GOT3 (cell line): ENCODE measurements at places on chromosomes 12 and 14.

- no peak for DNase-seq
Measured at GRCh38 chr12:54595471-54595870, 7.0 kb upstream of the PPP1R1A start.

GRCh38 chr14:74980398-74980730 is 22.4 kb upstream of the EIF2B2 start:
- no peak for DNase-seq

DNA sequence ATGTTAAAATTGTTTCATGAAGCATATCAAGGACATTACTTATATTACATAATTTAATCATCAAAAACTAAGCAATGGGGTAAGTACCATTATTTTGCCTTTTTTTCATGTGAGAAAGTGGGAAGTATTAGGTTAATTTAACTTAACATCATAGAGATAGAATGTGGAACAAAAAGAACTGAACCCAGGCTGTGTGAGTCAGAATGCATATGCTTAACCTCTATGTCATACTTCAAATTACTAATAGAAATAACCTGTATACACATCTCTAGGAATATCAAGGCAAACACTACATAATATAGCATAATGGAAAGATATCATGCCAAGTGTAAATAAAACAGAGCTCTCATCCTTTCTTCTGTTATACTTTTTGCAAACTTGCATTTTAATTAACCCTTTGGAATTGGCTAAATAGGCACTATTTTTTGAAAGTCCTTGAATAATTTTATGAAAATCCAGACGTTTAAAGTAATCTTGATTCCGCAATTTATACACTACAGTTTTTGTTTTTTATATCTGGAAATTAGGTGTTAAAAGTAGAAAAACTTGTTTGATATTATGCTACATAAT is 777.7 kb downstream of the SLC6A15 start:
- no peak for DNase-seq

GRCh38 chr12:61521258-61521657 is 738.9 kb upstream of the USP15 start:
- DNase-seq, result no peak

DNA sequence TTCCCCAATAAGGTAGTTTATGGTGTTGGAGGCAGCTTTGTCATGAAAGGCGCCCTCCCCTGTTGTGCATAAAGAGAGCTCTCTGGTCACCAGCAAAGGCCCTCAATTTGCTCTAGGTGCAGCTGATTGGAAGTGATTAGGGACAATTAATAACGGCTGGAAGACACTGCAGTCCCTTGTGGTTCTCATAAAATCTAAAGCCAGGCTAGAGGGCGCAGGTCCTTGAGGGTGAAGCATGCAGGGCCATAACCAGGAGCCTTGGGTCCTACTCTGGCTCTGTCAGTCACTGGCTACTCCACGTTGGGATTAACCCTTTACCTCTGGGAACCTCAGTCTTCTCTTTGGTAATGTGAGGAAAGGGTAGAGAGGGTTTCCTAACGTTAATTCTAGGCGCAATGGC is 1.9 kb downstream of the DAAM1 start:
- no peak for DNase-seq

GRCh38 chr12:83185241-83185640 is 498.5 kb downstream of the TMTC2 start:
- no peak for DNase-seq

DNA sequence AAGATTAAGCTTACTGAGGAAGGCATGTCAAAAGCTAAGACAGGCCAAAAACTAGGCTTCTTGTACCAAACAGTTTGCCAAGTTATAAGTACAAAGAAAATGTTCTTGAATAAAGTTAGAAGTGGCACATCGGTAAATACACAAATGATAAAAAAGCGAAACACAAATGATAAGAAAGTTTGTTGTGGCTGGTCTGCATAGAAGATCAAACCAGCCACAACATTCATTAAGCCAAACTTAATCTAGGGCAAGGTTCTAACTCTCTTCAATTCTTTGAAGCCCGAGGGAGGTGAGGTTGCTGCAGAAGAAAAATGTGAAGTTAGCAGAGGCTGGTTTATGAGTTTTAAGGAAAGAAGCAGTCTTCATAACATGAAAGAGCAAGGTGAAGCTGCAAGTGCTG is 1119.6 kb upstream of the FLRT2 start:
- no peak for DNase-seq

- DNase-seq, result no peak
Measured at GRCh38 chr14:96567289-96567899, 65.2 kb downstream of the PAPOLA start.

DNA sequence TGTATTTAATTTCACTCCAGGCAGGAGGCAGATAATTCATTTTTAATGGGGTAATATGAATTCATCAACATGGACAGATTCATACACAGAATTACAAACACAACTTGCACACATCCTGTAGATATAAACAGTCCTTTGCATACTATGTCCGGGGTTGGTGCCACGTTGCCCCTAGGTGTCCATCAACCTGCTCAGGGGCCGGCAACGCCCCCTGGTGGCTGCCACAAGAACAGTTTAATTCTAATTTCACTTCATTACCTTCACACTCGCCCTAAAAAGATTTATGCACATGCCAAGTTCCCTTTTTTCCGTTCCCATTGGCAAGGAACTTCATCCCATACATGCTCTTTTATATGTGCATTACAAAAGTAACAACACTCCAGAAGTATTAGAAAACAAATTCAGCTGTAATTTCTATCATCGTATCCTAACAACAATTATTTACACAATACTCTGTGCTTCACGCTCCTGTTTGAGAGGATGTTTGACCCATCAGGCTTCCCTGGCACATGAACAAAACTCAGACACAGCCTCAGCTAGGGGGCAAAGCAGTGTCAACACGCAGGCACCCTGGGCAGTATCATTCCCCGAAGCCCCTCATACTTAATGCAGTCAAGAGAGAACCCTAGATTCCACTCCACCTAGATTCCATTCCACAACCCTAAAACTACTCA is 15.5 kb downstream of the MANSC1 start:
- no peak for DNase-seq

GRCh38 chr12:124493809-124494750 is 73.3 kb downstream of the NCOR2 start:
- DNase-seq, result no peak

DNA sequence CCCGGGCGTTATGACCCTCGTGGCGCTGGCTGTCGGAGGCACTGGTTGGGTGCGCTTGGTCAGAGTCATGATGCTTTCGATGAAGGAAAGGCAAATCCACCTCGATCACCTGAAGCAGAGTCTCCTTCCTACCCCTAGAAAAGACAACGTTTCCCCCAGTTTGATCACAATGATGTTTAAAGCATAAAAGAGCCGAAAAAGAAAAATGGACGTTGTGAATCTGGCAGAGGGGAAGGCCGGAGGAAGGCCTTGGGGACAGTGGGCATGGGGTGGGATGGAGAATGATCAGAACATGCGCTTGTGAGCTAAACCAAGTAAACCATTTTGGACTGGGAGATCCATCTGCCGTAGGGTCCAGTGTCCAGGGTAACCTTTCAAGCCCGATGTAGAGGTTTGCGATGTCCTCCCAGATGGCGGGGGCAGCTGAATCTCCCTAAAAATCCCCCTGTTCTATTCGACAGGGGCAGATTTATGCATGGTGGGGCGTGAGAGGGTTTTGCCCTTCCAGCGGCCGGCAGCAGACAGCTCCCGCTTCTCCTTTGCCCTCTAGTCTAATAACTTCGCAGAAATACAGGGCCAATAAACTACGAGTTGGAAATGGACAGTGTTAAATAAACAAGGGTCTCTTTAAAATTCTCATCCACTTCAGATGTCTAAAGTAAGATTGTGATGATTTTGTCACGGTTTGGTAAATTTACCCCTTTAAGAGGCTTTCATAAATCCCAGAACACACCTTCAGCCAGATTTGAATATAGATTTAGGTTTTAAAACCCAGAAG is 2.3 kb upstream of the OTX2 start:
- no peak for DNase-seq

- no peak for DNase-seq
Measured at GRCh38 chr14:95011445-95012006, 145.8 kb downstream of the DICER1 start.

DNA sequence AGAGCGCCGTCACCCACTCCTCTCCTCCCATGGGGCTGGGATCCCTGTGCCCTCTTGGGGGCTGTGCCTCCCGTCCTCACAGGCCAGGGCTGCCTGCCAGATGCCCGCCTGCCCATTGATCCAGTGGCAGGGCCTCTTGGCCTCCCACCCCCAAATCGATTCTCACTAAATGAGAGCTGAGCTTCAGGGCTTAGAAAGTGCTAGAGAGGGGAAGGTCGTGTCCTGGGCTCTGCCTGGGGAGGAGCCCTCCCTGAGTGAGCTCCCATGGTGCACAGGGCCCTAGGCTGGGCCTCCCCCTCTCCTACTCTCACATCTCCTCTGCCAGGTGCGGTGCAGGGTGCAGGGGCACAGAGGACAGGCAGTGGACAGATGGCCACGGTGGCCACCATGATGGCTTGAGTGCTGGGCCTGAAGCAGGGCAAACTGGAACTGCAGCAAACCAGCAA is 9.2 kb downstream of the BEGAIN start:
- DNase-seq, result no peak

DNA sequence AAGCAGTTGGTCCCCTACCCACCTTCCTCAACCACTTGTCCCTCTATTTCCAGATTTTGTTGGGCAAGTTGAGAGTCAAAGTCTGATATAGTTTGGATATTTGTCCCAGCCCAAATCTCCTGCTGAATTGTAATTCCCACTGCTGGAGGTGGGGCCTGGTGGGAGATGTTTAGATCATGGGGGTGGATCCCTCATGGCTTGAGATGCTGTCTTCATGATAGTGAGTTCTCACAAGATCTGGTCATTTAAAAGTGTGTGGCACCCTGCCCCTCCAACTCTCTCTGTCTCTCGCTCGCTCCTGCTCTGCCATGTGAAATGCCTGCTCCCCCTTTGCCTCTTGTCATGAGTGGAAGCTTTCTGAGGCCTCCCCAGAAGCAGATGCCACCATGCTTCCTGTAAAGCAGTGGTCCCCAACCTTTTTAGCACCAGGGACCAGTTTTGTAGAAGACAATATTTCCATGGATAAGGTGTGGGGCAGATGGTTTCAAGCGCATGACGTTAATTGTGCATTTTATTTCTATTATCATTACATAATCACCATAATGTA is 37.3 kb upstream of the BCL11B start:
- DNase-seq, result no peak

- no peak for DNase-seq
Measured at GRCh38 chr12:49891476-49891875, 12.2 kb downstream of the FAIM2 start.

GRCh38 chr14:79724934-79725717 is 486.2 kb downstream of the DIO2 start:
- DNase-seq, result no peak

DNA sequence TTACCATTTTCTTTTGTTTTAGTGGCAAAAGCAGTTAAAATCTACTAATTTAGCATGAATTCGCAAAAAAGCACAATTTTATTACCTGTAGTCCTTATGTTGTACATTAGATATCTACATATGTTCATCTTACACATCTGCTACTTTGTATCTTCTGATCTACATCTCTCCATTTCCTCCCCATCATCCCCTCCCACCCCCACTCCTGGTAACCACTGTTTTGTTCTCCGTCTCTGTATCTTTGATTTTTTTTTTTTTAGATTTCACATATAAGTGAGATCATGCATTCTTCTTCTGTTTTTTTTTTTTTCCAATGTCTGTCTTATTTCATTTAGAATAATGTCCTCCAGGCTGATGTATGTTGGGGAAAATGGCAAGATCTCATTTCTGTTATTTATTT is 922.7 kb downstream of the VRK1 start:
- no peak for DNase-seq

DNA sequence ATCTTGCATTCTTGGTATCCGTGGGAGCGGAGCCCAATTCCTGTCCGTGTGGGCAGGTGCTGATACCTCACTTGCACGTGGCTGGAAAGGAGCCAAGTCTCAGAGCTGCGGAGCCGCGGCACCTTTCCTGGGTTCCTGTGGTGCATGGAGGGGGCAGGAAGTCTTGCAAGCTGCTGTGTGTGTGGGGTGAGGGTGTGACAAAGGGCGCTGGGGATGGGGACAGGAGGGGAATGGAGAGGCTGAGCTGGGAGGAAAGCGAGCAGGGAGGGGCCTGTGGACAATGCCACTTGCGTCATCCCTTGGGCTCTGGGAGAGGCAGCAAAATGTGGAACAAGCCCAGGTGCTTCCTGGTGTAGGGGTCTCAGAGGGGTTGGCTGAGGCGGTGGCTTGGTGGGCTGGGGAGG is 86.7 kb downstream of the CALM1 start:
- DNase-seq, result no peak

DNA sequence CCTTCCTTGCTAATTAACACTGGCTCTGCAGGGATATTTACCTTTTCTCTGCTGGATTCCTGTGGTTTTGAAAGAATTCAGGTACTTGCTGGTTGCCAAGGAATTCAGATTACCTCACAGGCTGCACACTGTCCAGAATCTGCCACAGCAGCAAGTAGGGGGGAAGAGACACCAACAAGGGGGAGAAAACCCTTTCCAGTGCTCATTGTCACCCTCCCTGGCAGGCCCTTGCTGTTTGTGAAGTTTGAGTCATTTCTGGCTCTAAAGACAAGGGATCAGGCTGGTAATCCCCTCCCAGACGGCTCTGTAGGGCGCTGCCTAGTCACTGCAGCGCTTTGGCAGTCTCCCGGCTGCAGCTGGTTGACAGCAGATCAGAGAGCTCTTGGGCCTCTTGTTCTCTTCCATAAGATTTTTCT is 50.8 kb downstream of the TTLL5 start:
- no peak for DNase-seq

DNA sequence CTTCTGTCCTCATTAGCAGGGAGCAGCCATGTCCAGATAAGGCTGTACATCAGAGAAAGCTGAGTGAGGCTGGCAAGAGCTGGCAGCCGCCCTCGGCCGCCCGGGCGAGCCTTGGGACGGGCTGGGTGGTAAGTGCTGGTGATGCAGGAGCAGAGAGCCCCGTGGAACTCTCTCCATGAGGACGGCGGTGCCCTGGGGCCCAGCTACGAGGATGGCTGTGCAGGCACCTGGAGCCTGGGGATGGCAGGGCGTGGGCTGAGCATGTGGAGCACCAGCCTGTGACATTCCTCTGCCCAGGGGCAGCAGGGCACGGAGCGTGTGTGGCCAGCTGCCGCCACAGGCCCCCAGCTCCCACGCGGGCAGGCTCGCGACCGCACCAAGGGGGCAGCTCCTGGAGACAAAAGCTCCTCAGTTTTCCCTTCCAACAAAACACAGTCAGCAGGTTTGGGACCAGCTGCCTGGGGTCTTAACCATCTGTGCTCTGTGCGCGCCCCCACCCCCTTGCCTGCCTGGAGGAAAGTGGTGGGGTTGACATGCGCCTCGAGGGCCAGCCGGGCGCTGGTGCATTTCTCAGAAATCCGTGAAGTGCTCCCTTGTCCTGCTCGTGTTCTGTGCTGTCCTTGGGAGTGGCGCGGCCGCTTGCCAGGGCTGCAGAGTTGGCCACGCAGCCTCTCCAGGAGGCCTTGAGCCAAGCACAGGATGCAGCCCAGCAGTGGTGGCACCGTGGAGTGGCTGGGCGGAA is 21.4 kb downstream of the PACS2 start:
- DNase-seq, result no peak
